A549 treated with Mapracorat at 1 μM for 4 hours (cell line): ENCODE measurements at places on chromosomes 4 and X. TPM values are rescaled to one million over a fixed set of nuclear protein-coding genes. Genes with fewer than 3 reads are reported as not detected.

CT45A3 gene
- 0.21 to 0.39 TPM (median 0.27 TPM) in 3 of 5 replicates, not detected in the others for total RNA-seq

FABP2 gene
- not detected in 5 replicates for total RNA-seq

CXCL6 gene
- not detected in 5 replicates for total RNA-seq

RTL5 gene
- 2.1 to 2.4 TPM (median 2.3 TPM) in 5 replicates for total RNA-seq

BEND2 gene
- total RNA-seq = not detected in 5 replicates

MAMLD1 gene
- 7.0 to 8.0 TPM (median 7.5 TPM) in 5 replicates for total RNA-seq

SGMS2 gene
- 19.3 to 36.2 TPM (median 28.8 TPM) in 5 replicates for total RNA-seq
